ENCODE measurements at places on chromosomes 3 and 15.

- DNase-seq, result no peak
Measured at GRCh38 chr3:195004512-195005250, 266.3 kb downstream of the XXYLT1 start.

DNA sequence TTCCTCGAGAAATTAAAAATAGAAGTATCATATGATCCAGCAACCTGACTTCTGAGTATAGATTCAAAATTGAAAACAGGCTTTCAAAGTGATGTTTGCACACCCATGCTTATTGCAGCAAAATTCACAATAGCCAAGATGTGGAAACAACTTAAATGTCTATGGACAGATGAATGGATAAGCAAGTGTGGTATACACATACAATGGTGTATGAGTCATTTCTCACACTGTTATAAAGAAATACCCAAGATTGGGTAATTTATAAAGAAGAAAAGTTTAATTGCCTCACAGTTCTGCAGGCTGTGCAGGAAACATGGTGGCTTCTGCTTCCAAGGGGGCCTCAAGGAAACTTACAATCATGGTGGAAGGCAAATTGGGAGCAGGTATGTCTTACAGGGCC, 100.8 kb downstream of the KLF13 start:
- no peak for DNase-seq

- DNase-seq, result no peak
Measured at GRCh38 chr3:126498929-126499328, 18.6 kb downstream of the UROC1 start.

- no peak for DNase-seq
Measured at GRCh38 chr3:44501971-44502370, 24.5 kb upstream of the ZNF445 start.

- no peak for DNase-seq
Measured at GRCh38 chr3:31946484-31947081, 34.5 kb downstream of the OSBPL10 start.

- no peak for DNase-seq
Measured at GRCh38 chr15:58081456-58081855, 15.9 kb upstream of the ALDH1A2 start.

GRCh38 chr3:36493051-36493450, 112.7 kb downstream of the STAC start:
- DNase-seq, result no peak

GRCh38 chr3:127105587-127105986, 87.3 kb upstream of the PRR23E start:
- no peak for DNase-seq

DNA sequence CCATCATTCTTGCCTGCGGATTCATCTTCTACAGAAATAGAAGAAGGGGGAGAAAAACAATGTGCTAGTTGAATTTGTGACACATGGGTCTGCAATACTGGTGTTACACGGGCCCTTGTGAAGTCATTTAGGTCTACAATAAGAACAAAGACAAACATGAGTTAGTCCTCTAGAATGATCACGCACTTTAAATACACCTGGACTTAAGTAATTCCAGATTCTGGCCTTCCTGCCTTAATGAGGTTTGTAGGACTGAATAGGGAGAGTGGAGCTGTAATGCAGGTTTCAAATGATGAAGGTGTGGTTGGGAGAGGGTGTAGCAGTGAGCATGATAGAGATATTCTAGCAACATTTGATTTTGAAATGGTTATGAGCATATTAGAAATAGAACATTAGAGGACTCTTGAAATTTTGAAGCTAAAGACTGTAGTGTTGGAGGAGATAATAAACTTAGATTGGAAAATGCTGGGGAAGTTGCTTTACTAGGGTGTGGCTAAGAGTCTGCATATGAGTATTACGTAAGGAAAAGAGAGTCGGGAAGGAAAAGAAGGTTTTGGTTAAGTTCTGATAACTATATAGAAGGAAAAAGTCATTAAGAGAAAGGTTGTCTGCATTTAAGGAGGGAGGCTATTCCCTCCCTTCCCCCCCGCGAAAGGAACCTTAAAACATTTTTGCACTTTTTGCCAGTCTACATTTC, 606 bp downstream of the EIF2A start:
- DNase-seq, result peak; percentile 58

DNA sequence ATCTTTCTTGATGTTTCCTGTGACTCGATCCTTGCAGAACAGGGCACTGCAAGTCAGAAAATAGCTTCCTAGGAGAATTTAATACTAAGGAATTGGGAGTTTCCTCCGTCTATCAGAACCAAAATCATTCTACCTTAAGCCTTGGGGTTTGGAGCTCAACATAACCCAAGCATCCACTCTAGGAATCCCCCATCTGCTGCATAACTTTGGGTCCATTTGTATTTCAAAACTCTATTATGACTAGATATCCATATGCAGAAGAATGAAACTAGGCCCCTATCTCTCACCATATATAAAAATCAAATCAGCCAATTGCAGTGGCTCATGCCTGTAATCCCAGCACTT, 61.7 kb upstream of the AKAP13 start:
- DNase-seq, result no peak

DNA sequence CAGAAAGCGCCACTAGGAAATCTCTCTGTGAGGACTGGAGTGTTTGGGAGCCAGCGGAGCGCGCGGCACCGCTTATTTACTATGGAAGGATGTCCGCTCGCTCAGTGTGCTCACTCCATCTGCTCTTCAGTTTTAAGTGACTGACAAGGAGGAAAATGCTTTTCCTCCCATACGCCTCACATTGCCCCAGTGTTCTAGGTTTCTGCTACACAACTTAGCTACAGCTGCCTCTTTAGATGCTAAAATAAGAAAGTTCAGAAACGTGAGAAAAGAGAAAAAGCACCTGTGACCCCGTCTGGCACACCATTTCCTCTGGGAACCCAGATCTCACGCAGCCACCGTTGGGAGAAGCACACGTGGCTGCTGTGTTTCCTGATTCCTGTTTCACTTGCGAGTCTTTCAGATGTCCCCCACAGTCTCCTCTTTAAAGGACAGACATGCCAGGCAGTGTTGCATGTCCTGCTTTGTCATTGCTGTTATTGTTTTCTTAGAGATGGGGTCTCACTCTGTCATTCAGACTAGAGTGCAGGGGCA, 11.7 kb upstream of the MUSTN1 start:
- DNase-seq, result no peak

GRCh38 chr15:80188251-80188650, 35.5 kb downstream of the FAH start:
- peak; percentile 33 for DNase-seq

DNA sequence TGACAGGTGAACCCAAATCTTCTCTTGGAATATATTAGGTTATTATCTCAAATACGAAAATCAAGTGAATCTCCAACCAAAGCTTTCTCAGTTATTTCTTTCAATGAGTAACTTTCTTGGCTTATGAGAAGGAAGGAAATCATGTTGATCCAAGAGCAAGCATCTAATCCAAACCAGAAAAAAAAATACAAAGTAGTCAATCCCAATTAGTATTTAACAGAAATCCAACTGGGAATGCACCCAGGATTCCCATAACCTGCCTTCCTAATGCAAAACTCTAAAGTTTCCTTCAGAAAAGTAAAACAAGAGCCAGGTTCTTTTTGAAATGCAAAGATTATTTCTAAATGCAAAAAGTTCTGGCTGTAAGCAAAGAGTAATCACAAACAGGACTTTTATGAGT, 289.3 kb downstream of the SHOX2 start:
- no peak for DNase-seq

DNA sequence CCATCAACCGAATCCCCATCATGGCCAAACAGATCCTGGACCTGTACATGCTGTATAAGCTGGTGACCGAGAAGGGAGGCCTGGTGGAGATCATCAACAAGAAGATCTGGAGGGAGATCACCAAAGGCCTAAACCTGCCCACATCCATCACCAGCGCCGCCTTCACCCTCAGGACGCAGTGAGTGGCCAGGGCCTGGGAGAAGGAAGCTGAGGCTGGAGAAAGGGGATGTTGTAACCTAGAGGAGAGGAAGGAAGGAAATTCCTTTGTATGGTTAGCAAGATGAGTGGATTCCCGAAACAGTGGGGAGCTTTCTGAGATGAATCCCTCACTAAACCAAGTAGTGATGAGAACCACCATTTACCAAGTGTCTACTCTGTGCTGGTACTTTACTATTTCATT, 25.8 kb upstream of the CLK3 start:
- DNase-seq, result no peak

DNA sequence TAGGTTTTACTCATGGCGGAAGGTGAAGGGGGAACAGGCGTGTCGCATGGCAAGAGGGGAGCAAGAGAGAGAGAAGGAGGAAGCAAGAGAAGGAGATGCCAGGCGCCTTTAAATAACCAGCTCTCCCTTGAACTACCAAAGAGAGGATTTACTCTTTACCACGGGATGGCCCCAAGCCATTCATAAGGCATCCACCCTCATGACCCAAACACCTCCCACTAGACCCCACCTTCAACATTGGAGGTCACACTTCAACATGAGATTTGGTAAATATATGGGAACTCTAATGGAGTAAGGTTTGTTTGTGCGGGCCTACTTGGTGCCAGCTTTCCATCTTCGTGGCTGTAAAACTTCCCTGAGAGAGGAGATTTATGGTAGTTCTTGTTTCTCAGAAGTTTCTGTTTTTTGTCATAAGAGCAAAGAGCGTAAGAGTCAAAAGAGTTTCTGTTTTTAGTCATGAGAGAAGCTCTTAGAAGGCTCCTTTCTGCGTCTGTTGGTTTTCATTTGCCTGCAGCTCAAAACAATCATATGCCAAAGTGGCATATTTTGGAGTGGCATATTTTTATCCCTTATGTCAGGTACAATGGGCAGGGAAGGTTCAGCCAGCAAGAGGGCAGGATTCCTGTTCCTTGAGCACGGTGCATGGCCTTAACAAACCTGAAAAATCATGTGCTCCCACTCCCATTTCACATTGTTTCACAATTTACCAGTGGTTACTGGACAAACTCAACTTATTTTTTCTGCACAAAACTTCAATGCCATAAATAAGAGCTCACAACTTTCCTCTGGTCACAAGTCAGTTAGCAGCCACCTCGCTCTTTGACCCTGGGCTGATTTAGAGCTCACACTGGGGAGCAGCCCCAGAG, 12.5 kb downstream of the PML start:
- no peak for DNase-seq

DNA sequence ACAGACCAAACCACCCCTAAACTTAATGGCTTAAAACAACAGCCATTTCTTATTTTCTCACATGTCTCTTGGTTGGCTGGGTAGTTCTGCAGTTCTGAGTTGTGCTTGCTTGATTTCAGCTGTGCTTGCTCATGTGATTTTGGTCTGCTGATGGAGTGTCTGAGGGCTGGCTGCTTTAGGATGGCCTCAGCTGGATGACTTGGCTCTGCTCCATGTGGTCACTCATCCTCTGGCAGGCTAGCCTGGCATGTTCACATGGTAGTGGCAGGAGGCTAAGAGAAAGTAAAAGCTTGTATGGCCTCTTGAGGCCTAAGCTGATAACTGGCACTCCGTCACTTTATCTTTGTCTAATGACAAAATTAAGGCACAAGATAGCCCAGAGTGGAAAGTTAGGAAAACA, 4.1 kb downstream of the SV2B start:
- no peak for DNase-seq

GRCh38 chr15:61337541-61337940, 108.4 kb upstream of the RORA start:
- no peak for DNase-seq

DNA sequence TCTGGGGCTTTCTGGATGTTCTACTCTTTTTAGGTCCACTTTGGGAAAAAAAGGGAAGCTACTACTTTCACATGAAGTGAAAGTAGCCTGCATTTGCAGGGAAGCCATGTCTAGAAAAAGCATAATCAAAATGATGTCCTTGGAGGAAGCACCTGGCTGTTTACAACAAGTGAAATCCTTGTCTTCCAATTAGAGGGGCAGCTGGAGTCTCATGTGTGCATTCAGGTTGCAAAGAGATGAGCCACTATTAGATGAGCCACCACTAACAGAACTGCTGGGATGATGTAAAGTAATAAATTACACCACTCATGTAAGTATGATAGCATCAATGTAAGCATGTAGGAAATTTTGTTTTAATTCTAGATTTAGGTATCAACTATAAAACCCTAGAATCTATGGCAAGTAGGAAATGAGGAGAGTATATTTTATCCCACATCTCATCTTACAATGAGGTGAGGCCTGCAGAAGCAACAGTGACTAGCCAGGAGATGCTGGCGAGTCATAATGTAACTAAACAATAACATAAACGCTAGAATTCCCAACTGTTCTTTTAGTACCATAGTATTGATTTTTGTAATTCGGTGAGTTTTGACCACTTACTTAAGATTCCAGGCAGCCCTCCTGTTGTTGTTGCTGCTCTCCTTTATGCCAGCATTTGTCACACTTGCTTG, 75.9 kb downstream of the TMEM108 start:
- DNase-seq, result no peak

- no peak for DNase-seq
Measured at GRCh38 chr3:64616953-64617352, 70.8 kb downstream of the ADAMTS9 start.

DNA sequence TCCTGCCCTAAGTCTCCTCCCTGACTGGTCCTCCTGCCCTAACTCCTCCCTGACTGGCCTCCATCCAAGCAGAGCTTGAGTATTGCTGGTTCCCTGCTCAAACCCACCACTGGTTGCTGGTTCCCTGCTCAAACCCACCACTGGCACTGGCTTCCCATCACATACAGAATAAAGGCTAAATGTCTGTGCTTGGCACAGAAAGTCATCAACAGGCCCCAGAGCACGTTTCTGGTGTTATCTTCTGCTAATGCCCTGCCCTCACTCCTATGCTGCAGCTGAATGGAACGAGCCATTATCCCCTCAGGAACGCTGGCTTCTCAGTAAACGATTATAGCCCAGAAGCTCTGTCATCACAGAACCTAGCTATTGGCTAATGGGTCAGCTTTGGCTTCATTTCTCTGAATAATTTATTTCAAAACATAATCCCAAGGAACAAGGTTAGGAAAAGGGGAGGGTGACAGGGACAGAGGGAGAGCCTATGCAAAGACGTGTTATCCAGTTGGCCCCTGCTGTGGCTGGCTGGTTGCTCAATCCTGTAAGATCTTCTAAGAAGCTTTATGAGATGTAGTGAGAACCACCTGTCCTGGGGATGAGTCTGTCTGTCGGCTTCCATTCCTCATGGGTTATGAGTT, 6.3 kb upstream of the MUC20 start:
- DNase-seq, result peak; percentile 39

DNA sequence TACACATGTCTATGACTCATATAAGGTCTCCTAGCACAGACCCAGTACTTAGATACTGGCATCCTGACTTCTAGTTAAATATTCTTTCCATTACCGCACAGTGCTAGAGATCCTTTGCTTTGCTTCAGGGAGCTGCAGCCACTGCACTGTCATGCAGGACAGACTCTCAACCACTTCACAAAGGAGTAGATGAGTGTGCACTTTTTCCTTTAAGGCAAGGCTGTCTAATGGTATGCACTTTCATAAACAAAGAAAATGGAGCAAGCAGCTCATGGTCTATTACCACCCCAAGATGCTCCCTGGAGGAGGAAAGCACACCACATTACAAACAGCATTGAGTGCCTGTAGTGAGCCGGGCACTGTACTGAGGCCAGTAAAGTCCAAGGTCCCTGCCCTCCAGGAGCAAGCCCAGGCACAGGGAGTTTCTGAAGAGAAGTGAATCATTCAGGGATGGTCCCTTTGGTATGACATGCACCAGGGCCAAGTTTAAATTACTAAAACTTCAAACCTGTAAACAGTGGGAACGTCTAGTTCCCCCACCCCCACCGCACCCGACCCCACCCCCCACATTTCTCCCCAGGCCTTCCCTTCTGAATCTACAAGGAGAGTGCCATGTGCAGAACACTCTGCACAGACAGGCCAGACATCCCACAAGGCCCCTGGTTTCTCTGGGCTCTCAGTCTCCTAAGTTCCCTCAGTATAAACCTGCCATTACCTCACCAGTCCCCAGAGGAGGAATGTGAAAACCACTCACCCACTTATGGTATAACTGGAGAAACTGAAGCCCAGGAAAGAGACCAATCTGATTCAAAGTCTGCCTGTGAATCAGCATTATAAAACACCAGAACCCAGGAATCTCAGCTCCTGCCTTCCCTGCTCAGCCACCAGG, 107.8 kb upstream of the BCL6 start:
- DNase-seq, result no peak

All from large intestine (tissue), 12 donors.